ENCODE measurements at places on chromosomes 1 and 21. TPM values are rescaled to one million over a fixed set of nuclear protein-coding genes. Genes with fewer than 3 reads are reported as not detected.

LDLRAD2 gene
- not detected for total RNA-seq

GBP4 gene
- total RNA-seq, result 70.6 TPM

TDRKH gene
- 30.9 TPM for total RNA-seq

PIGR gene
- total RNA-seq, result not detected

SPRR4 gene
- not detected for total RNA-seq

SPTA1 gene
- total RNA-seq, result not detected

SPATA45 gene
- total RNA-seq, result not detected

LUZP1 gene
- 19.4 TPM for total RNA-seq

IPO13 gene
- total RNA-seq, result 23.5 TPM

VWA5B1 gene
- not detected for total RNA-seq

VSIG8 gene
- total RNA-seq, result not detected

TAS1R3 gene
- 0.78 TPM for total RNA-seq

CLCA1 gene
- not detected for total RNA-seq

KRTAP12-2 gene
- not detected for total RNA-seq

GBP5 gene
- 234 TPM for total RNA-seq

GUK1 gene
- total RNA-seq, result 280 TPM

TSPAN1 gene
- not detected for total RNA-seq

LMOD1 gene
- not detected for total RNA-seq

ACADM gene
- 43.4 TPM for total RNA-seq

HAO2 gene
- total RNA-seq, result not detected

SPATA6 gene
- total RNA-seq, result 0.55 TPM

TYW3 gene
- 16.0 TPM for total RNA-seq

PIK3CD gene
- total RNA-seq, result 211 TPM

DNA sequence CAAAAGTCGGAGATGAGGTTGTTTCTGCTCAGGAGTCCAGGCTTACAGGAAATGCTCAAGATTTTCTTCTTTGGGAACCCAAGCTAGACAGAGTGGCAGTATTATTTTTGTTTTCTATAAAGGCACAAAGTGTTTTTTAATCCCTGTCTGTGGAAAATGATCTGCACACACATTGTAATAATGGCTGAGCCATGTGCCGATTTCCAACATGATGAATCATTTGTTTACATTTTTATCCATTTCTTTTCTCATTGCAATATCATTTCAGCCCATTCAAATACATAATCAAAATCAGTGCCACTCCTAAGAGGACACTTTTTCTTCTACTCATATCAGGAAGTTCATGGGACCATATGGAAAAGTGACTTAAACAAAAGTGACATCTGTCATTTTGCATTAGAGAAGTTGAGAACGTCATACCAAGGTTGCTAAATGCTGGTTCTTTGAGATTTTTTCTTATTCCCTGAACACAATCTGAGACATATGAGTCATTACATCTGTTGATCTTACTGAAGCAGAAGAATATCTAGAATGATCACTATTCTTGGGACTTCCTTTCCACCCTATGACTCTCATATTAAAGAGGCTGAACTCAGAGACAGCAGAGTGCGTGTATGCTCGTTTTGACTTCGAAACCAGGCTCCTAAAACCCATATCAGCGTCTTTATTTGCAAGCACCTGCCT lies 44.9 kb downstream of the ACTA1 start:
- DNase-seq, result no peak

- DNase-seq, result no peak
These were observed 891 bp downstream of the RPS6KA1 start for GRCh38 chr1:26530410-26530894.

DNA sequence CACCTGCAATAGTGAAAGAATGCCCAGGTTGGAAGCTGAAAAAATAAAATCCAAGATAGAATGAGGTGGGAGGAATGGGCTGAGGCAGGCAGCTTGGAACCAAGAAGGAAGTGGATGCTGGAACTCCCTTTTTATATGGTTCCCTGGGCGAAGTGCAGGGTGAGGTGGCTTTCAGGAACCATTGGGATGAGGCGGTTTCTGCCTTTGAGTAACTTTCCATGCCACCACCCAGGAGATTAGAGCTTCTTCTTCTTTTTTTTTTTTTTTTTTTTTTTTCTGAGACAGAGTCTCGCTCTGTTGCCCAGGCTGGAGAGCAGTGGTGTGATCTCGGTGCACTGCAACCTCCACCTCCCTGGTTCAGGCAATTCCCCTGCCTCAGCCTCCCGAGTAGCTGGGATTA lies 17.8 kb upstream of the MRPS6 start:
- DNase-seq, result no peak

DNA sequence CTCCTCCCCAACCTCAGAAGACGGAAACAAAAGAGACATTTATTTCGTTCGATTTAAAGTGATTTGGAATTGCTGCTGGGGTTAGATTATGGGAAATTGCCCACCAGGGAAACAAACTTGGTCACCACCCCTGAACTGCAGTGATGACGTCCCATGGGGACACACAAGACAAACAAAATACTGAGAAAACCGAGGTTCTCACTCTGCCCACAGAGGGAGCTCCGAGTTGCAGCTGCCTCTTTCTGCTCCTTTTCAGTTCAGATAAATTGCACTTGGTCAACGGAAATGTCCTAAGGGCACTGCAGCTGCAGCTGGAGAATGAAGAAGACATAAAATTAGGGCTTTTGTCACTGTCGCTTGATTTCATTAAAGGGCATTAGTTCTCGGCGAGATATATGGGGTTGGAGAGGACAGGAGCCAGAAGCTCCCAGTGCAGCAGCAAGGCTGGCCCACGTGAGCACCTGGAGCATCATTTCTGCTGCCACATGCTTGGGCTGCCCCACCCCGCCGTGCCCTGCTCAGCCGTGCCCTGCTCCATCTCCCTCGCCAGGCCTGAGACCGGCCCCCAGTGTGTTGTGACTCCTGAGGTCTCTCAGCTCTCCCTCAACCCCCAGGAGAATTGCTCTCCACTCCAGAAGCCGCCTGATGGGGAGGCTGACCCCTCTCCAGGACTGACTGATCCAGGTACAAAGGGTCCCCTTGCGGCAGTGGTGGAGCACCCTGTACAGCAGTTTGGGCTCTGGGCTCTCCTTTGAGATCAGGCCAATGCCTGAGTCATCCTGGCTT lies 231.7 kb upstream of the AJAP1 start:
- DNase-seq, result no peak

GRCh38 chr1:185291159-185291558 lies 25.9 kb downstream of the IVNS1ABP start:
- DNase-seq, result no peak

- no peak for DNase-seq
These were observed 37.2 kb downstream of the GNPAT start for GRCh38 chr1:231278100-231278790.

GRCh38 chr1:93668121-93668520 lies 13.5 kb downstream of the BCAR3 start:
- DNase-seq, result no peak

- no peak for DNase-seq
These were observed 106.8 kb upstream of the USP24 start for GRCh38 chr1:55321942-55322341.

- no peak for DNase-seq
These were observed 39.6 kb upstream of the CDC42BPA start for GRCh38 chr1:227357927-227358302.

- DNase-seq, result no peak
These were observed 123.9 kb upstream of the DPYD start for GRCh38 chr1:98044766-98045165.

GRCh38 chr1:116226017-116226416 lies 114.8 kb downstream of the MAB21L3 start:
- no peak for DNase-seq

- DNase-seq, result no peak
These were observed 110.8 kb downstream of the GREM2 start for GRCh38 chr1:240501115-240501514.

- no peak for DNase-seq
These were observed 33.9 kb downstream of the C1orf141 start for GRCh38 chr1:67100833-67101232.

- DNase-seq, result no peak
These were observed 323.8 kb downstream of the AMY1C start for GRCh38 chr1:104073463-104073902.

DNA sequence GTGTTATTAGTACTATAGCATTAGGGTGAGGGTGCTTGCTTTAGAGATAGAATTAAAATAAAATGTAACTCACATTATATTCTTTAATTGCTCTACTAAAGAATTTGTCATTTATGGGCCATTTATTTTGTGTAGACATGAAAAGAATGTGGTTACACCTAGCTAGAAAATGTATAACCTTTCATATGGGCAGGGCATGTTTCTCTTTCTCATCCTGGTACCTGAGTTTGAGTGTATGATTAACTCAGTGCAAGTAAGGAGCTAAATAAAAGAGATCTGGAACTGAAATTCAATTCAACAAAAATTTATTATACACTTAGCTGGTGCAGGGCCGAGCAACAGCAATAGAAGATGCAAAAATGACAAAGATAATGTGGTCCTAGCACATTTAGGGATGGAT lies 47.4 kb downstream of the MAP3K7CL start:
- DNase-seq, result no peak

DNA sequence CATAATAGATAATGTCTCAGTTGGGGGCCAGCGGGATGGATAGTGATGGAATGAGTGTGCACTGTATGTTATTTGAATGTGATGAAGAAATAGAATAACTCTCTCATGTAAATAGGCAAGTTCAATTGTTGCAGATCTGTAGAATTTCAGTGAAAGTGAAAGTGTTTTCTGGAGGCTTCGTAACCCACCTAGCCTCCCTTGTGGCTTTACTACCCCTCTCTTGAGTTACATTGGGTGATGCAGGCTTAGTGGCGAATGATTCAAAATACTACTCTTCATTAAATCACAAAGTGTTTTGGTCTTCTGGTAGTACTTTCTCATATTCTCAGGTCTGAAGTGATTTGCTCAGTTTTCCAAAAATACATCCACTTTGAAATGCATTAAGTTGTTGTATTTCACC lies 411.9 kb downstream of the ZP4 start:
- no peak for DNase-seq

- no peak for DNase-seq
These were observed 320.7 kb downstream of the AJAP1 start for GRCh38 chr1:4974981-4975685.

DNA sequence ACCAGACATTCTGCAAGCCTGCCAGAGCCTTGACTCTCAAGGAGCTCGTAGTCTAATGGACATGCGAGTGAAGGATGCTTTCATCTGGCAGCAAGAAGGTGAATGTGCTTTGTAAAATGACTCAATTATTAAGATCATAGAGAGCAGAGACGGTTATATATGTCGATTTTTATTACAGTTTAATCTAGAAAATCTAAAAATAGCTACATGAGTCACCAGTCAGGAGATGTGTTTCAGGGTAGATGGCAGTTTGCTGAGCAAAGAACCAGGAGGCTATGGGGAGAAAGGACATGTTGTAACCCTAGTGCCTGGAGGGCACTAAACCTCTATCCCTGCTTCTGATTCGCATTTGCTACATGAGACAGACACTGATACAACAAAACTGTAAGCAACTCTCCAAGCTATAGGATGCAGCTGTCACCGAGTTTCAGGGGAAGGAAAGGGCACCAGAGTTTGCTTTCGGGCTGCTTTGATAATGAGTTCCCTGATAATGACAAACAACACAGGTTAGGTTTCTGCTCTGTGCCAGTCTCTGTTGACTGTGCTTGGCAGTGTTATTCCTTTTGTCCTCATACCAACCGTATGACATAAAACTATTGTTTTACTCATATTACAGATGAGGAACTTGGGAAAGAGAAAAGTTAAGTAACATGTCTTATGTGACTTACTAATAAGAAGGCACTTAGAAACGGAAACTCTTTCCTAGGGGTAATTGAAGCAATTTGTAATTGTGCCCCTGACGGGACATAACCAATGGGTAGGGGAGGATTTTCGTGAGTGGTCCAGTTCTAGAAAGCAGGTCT lies 43.2 kb downstream of the C1orf198 start:
- no peak for DNase-seq

DNA sequence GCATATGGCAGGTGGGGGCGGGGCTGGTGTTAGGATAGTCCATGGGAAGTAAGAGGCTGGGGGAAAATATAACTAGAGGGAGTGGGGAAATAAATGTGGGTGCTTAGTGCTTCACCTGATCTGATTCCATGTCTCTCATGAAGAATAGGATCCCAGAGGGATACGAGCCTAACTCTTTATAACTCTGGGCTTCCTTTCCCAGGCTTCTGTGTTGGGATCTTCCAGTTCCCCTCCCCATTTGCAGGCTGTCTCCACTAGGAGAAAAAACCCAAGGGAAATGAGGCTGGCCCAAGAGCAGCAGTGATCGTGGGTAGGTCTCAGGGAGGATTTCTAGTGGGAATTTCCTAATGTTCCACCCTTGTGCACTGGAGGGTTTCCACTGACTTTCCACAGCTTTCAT lies 1.6 kb downstream of the KCNJ9 start:
- DNase-seq, result no peak

- DNase-seq, result no peak
These were observed 21.9 kb upstream of the RGSL1 start for GRCh38 chr1:182428043-182428442.

GRCh38 chr1:167165948-167166689 lies 54.6 kb upstream of the POU2F1 start:
- no peak for DNase-seq

GRCh38 chr1:209775678-209776077 lies 8.7 kb downstream of the C1orf74 start:
- DNase-seq, result no peak

- no peak for DNase-seq
These were observed 188.3 kb upstream of the ZRANB2 start for GRCh38 chr1:71269179-71269578.

GRCh38 chr1:180412583-180412982 lies 89.8 kb downstream of the ACBD6 start:
- DNase-seq, result no peak

DNA sequence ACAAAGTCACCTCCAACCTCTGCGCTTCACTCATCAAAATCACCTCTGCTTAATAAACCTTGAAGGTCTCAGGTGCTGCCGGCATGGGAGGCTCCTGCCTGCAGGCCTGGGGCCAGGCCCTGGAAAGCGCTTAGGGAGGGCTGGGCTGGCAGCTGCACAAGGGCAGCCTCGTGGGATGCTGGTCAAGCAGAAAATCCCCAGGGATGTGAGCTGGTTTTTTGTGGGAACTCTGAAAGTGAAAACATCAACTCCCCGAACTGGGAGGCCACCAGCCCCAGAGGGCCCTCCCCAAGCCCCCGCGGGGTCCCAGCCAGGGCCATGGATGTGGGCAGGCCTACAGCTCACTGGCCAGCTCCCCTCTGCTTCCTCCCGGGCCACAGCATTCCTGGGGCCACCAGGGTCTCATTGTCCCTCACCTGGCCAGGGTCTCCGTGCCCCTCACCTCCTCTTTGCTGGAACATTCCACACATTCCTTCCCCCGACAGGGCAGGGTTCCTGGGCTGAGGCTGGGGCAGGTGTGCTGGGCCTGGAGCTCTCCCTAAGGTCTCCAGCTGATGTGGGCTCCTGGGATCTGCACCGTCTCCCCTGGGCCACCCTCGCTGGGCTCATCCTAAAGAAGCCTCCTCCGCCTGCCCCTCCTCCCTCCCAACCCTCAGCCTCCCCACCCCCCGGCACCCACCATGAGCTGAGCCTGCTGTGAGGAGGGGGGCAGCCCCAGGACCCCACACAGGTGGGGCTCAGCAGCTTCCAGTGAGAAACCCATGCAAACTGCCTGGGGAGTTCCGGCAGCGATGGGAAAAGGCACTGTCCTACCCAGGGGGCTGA lies 36.0 kb upstream of the POFUT2 start:
- no peak for DNase-seq

All from activated CD4-positive, alpha-beta memory T cell treated with anti-CD3 and anti-CD28 coated beads, Interleukin-2, amount 10 ng/mL, durations not matched to agents 7 days and 5 days (primary cell).